HTR-8/SVneo (cell line): ENCODE measurements at places on chromosomes 16 and 17.

- DNase-seq, result no peak
Observed at GRCh38 chr16:2056077-2056476, 8.3 kb downstream of the TSC2 start.

DNA sequence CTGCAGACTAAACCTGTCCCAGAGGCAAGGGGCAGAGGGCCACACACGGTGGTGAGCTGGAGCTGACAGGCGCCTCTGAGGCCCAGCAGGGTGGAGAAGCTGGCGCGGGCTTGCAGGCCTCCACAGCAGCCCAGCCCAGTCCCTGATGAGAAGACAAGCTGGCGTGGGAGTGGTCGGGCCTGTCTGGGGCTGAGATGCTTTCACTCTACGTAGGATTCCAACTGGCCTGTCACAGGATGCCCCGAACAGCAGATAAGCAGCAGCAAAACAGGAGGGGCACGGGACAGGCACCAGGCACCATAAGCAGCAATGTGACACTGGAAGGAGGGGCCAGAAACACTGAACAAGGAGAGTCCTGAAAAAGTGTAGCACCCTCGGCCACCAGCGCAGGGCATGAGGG is 40.1 kb downstream of the PEMT start:
- DNase-seq, result no peak

GRCh38 chr16:67296420-67296819 is 17.1 kb downstream of the PLEKHG4 start:
- peak; percentile 62 for DNase-seq

DNA sequence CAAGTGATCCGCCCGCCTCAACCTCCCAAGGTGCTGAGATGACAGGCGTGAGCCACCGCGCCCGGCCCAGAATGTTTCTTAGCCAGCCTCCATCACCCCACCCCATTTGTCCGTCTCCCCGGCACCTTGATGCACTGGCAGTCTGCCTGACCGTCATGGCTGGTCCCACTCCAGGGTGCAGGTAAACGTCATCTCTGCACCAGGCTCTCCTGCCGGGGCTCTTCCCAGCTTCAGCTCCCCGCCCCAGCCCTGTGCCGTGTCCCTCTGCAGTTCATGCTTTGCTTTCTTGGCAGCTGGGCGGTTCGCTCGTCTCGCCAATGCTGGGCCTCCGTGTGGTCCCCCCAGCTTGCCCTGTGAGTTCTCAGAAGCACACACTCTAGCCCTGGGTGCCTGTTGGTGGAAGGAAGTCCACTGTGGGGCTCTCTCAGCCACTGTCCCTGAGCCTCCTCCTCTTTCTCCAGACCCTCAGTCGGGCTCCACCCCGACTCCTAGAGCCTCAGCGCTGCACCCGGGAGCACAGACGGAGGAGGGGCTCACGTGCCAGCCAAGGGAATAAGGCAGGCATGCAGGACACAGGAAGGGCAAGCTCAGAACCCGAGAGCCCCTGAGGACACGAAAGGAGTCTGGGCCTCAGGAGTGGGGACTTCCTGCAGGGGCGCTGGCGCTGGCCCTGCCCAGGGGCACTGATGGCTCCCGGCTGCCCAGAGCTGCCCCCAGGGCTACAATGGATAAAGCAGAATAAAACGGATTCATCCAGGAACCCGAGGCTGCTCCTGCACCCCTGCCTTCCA is 12.0 kb downstream of the HS3ST6 start:
- no peak for DNase-seq

DNA sequence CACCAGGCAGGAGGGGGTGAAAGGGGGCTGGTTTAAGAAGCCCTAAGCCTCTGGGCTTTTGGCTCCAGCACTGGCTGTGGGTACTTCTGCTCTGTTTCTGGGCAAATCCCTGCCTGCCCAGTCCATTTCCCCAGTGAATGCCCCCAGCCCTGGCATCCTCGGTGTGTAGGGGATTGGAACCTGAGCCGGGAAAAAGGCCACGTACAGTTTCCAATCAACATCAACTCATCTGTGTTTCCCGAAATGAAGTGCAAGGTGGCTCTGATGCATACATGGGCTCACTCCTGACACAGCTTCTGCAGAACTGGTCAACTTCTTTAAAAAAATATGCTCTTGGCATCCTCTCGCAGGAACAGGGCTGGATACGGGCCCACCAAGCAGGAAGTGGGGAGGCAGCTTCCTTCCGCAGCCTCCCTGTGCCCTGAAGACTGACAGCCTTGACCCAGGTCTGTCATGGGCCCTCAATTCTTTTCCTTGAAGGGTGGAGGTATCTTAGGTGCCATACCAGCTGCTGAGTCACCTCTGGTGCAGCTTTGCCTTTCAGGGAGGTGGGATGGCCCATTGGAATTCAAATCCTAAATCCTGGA is 73.3 kb downstream of the N4BP1 start:
- DNase-seq, result no peak

- DNase-seq, result no peak
Observed at GRCh38 chr16:90053902-90054500, 23.1 kb downstream of the PRDM7 start.

DNA sequence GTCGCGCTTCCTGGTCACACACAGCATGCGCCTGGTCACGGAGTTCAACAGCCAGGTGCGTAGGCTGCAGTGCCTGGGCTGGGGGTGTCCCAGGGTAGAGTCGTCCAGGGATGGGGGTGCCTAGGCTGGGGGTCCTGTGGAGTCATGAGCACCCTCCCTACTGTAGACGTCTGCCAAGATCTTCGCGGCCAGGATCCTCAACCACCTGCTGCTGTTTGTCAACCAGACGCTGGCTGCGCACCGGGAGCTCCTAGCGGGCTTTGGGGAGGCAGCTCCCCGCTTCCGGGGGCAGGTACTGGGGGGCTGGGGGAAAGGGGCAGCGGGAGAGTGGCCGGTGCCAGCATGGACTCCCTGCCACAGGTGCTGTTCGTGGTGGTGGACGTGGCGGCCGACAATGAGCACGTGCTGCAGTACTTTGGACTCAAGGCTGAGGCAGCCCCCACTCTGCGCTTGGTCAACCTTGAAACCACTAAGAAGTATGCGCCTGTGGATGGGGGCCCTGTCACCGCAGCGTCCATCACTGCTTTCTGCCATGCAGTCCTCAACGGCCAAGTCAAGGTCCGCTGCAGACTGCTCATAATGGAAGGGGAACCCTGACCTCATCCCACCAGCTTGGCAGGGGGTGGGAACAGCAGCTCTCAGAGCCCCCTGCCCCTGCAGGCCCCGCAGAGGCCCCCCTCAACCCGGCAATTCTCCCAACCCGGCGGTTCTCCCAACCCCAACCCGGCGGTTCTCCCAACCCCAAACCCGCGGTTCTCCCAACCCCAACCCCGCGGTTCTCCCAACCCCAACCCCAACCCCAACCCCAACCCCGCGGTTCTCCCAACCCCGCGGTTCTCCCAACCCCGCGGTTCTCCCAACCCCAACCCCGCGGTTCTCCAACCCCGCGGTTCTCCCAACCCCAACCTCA is 2.4 kb downstream of the PDIA2 start:
- DNase-seq, result no peak

DNA sequence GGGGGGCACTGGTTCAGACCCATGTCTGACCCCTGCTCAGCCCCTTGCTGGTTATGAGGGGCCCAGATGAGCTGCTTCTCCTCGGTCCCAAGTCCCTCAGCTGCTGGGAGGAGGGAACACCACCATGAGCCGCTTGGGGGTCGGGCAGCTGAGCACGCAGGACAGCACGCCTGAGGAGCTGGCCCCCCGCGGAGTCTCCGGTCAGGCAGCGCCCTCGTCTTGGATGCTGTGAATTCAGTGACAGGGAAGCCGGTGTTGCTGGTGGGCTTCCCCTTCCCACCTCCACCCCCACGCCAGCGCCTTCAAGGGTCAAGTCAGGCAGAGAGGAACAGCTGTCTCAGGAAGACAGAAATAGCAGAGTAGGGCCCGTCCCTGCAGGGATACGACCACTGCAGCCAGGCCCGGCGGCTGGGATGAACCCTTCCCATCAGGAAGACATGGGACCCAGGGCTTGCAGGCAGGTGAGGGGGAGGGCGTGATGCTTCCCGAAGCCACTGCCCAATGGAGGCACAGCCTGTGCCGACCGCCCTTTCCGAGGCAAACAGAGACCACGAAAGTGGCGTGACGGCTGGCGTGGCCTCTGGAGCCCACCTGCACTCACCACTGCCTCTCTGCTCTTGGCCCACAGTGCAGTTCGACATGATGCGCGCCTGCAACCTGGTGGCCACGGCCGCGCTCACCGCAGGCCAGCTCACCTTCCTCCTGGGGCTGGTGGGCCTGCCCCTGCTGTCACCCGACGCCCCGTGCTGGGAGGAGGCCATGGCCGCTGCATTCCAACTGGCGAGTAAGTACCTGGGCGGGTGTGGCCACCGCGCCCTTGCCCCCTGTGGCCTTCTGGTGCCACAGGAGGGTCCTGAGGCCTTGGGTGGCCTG is 8.1 kb downstream of the TMEM204 start:
- no peak for DNase-seq

GRCh38 chr17:17313350-17313991 is 10.3 kb downstream of the NT5M start:
- DNase-seq, result peak; percentile 65

DNA sequence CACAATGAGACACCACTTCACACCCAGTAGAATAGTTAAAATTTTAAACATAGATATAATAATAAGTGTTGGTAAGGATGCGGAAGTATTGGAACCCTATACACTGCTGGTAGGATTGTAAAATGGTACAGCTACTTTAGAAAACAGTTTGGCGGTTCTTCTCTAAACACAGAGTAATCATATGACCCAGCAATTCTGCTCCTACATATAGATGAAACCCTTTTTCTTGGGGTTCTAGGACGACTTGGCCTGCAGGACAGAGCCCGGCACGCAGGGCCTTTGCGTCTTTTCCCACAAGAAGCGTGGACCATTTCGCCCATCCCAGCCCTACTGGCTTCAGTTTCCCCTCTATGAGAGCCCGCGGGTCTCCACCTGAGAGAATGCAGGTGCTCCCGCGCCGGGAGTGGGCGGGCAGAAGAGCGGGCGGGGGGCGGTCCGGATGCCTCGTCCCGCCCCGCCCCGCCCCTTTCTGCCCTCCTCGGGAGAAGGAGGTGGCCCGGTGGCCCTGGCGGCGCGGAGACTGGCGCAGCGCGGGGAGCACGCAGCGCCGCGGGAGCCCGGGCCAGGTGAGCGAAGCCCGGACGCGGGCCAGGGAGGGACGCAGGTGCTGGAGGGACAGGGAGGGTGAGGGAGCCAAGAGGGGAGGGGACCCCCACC is at the start of gene SDR42E2:
TSS of gene SDR42E2 (plus strand) at position 508 of the 657 bp plus-strand sequence. CDS start 3,077 bp downstream, outside the sequence.
- DNase-seq, result no peak

DNA sequence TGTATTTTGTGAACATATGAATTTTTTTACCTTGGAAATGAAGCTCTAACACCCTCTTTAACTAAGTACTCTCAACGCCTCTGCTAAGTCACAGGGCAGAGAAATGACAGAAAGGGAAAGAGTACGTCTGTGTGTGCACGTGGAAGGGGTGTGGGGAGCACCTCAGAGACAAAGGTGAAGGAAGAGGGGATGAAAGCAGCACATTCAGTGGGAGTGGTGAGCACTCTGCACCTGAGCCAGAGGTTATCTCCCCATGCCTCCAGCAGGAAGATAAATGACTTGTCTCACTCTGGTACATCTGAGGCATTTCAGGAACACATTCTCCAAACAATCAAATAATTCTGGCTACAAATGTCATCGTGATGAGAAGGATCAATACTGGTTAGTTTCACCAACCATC is 15.0 kb downstream of the GNA13 start:
- no peak for DNase-seq
